G401 (cell line): ENCODE measurements at places on chromosomes 3 and 15.

DNA sequence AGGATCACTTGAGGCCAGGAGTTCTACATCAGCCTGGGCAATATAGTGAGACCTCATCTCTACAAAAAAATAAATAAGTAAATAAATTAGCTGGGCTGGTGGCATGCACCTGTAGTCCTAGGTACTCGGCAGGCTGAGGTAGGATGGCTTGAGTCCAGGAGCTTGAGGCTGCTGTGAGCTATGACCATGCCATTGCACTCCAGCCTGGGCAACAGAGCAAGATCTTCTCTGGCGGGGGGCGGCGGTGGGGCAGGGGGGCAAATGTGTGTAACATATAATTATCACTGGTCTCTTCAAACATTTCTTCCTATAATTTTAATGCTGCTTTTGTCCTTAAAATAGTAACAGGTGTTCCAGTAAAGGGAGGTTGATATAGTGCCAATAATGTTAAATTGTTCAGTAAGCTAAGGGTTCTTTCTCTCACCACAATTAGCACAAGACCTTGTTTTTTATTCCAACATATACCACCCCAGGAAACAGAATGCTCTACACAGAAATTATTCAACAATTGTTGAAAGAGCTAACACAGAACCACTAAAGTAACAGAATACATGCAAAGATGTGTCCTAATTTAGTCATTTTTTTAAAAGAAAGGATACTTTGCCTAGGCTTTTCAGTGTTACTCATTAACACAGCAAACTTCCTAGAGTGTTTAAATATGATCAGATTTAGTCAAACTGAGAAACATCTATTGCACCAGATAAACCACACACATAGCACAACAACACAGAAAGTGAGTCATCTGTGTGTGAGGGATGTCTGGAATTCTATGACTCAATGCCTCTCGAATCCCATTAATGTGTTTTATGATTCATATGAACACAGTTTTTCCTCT, 29.1 kb downstream of the ANKRD28 start:
- DNase-seq, result peak; percentile 72

GRCh38 chr3:168322941-168323340, 227.2 kb upstream of the GOLIM4 start:
- no peak for DNase-seq

GRCh38 chr3:78204977-78205376, 1165.1 kb downstream of the ROBO2 start:
- DNase-seq, result no peak

GRCh38 chr15:39942753-39943150, 8.8 kb downstream of the EIF2AK4 start:
- no peak for DNase-seq

DNA sequence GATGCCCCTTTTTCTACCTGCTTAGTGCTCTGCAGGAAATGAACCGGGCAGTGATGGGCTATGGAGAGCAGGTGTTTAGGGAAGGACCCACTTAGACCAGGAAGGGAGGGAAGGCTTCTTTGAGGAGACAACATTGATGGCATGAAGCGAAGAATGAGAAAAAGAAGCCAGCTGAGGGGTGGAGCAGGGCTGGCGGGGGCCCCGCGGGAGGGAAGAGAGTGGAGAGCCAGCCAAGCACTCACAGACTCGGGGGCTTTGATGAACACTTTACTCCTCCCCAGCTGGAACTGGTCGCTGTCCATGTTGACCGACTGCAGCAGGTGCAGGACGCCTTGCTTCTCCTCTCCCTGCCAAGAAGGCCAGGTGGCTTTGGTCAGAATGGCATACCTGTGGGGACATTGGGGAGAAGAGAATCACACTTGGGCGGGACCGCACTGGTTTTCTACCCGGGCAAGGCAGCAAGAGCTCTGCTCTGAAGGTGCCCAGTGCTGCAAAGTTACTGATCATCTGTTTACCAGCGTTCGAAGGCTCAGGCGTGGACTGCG, 28.4 kb upstream of the LDHAL6B start:
- DNase-seq, result peak; percentile 12

- no peak for DNase-seq
Measured at GRCh38 chr15:66700412-66700801, 1.6 kb upstream of the SMAD6 start.

DNA sequence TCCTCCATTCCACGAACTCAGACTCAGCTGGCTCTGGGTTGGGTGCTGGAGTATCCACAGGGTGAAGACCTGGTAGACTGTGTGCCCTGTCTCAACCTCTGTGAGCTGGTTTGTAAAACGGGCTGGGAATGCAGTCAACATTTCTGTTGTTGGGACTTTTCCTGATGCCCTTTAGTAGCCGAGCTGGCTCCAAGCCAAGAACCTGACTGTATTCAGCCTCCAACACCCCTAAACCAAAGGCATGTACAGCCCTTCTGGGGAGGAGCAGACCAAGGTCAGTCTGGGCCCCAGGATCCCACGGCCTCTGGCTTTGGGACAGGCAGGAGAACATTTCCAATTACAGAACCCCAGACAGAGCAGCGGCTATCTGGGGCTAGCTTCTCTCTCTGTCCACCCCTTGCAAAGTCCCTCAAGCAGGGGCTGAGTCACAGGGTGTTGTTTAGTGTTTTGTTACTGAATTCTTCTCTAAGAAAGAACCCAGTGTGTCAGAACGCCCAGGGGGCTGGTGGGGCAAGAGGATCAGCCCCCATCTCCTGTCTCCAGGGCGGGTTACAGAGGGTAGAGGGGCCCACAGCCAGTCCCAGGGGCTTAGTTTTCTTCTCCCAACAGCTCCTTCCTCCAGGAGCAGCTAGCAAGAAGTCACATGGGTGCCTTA, 56.8 kb upstream of the SLC6A6 start:
- no peak for DNase-seq

- DNase-seq, result no peak
Measured at GRCh38 chr15:67335534-67336222, 81.1 kb downstream of the IQCH start.

DNA sequence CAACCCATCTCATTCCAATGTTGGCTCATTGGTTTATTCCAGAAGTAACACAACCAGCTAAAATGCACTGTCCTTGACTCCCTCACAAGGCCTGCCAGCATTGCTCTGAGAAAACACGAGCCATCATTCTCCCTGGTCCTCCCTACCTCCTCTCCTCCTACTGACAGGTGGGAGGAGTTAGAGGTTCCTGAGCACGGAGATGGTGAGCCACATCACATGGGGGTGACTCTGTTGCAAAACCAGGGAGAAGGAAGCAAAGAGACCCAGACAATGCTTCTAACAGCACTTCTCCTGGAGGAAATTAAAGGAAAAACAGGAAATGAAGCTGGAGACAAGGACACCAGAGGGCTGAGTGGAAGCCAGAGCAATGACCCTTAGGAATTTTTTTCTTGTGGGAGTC, 667.4 kb downstream of the NTRK3 start:
- DNase-seq, result no peak

- no peak for DNase-seq
Measured at GRCh38 chr3:107970993-107971580, 119.7 kb downstream of the CD47 start.

DNA sequence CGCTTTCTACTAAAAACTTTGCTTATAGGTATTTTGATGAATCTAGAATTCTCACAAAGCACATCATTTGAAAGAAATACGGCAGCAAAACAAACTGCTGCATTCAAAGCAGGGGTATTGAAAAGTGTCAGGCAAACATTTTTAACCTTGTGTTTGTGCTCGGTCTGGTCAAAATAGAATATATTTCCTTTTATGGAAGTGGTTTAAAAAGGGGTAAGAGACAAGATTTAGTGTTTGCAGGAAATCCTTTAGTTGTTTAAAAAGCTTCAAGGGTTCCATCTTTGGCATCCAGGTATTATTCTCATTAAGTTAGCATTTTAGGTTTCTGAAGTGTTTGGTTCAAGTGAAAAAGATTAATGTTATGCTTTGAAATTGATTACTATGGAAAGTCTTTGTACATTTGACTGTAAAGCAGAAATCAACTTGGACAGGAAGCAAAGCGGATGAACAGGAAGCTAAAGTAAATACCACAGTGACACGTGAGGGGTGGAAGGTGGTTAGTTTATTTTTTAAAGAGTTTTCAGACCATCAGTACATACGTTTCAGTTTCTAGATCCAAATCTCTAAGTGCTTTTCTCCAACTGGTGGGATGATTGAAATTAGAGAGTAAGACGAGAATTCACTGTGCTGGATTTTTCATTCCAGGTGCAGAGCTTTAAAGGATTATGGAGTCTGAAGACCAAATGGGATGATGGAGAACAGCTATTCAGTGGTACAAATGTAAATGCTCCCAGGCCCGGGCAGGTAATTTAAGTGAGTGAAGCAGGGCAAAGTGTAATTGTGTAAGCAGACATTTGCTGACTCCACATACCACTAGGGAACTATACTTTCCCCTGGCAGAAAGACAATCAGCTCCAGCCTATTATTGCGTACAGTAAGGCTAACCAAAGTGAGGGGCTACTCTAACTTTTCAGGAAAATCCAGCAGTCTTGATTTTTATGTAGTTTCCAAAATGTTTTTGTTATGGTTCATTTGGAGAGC, 341.8 kb upstream of the TBL1XR1 start:
- DNase-seq, result no peak

DNA sequence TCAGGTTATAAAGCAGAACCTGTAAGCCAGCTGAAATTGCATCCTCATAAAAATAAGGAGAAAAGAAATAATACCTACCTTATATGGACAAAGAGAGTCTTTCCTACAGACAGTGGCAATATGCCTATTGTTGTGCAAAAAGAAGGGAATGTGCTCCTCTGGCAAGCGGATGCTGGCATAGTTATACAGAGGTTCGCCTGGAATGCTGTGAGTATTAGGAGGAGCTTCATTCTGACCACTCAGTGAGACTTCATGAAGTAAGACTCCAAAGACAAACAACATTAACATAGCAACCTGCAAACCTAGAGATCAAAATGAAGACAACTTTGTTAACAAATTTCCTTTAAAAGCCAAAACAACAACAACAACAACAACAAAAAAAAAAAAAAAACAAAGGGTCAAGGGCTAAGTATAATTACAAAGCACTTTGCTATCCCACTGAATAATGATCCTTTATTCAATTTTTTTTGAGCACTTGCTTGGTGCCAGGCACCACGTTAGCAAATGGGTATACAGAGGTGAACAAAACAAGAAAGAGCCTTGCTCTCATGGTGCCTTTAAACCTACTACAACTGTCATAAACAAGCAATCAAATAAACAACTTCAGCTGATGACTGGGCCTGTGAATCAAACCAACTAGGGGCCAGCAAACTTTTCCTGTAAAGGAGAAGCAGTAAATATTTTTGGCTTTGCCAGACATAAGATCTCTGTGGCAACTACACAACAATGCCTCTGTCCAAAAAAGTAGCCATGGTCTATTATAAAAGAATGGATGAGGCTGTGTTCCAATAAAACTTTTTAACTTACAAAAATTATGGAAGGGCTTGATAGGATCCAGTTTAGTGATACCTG, 3.7 kb downstream of the EOGT start:
- DNase-seq, result no peak

- no peak for DNase-seq
Measured at GRCh38 chr3:189308608-189309007, 136.8 kb downstream of the TPRG1 start.

- no peak for DNase-seq
Measured at GRCh38 chr15:71495398-71495780, 315.0 kb upstream of the NR2E3 start.

- DNase-seq, result no peak
Measured at GRCh38 chr3:72791161-72791560, 57.1 kb downstream of the SHQ1 start.

DNA sequence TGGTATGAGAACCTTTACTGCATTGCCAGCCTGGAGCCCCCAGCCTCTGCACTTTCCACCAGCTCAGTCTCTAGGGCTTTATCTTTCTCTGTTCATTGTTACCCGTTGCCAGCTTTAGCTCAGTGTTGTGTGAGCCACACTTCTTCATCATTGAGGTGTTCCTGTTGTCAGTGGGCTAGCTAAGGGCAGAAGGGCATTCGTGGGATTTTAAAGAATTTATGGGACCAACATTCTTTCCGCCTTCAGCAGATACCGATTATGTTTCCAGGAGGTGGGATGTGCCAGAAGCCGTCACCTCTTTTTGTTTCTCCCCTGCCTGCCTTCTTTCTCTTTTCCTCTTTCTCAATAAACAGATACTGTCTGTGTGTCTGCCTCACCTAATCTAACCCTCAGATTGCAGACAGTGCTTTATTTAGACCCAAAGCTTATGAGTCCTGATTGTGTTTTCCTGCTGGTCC, 64.5 kb downstream of the PGPEP1L start:
- DNase-seq, result no peak

DNA sequence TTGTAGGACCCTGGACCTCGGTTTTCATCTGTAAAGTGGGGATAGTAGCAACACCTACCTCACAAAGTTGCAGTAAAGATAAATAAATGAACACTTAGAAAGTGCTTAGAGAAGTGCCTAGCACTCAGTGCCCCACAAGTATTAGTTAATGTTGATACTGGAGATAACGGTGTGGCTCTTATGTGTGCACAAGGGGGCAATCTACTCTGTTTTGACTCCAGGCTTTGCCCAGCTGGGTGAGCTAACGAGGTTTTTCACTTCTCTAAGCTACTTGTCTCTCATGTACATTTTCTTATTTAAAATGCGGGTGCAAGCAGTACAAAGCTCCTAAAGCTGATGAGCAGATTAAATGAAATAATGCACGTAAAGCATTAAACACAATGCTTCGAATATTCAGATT, 193.5 kb upstream of the ICE2 start:
- DNase-seq, result no peak

DNA sequence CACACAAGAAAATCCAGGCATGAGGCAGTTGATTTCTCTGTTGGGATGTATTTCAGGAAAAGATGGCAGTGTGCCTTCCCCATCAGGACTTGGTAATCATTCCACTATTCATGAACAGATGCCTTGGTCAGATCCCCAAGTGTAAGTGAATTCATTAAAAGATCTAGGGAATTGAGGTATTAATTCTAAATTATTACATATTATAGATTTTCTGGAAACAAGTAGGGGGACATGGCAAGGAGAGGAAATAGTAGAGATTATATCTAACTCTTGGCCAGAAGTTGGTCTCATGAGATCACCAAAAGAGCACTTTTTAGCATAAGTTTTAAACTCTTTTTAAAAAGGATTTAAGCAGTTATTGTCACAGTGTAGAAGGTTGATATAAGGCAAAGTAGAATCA, 74.4 kb upstream of the MDFIC2 start:
- no peak for DNase-seq

- no peak for DNase-seq
Measured at GRCh38 chr15:31434588-31435260, 108.1 kb downstream of the KLF13 start.

GRCh38 chr3:194682694-194683310, 2.9 kb upstream of the FAM43A start:
- DNase-seq, result peak; percentile 90

GRCh38 chr15:28110481-28110881, 11.4 kb upstream of the OCA2 start:
- peak; percentile 84 for DNase-seq

GRCh38 chr15:37891766-37892368, 42.6 kb upstream of the TMCO5A start:
- DNase-seq, result peak; percentile 47
